Vagina (tissue), 2 donors: ENCODE measurements at places on chromosomes 2 and 18.

DNA sequence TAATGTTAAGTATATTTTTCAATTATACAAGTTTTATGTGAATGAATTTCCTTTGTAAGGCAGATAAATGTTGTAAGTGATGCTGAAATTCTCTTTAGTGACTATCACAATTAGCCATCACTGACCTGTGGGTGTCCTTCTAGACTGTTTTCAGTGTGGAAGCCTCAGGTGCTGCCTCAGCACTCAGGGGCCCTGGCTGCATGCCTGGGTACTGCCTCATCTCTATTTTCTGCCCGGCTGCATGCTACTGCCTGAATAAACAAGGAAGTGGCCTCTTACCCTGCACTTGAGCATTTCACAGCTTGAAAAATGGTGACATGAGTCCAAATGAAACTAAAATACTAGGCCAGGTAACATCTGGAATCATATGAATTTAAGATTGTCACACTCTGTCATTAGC, 787.6 kb upstream of the SALL3 start:
- H3K27me3 ChIP-seq: no peaks in the 10 kb centered on the region
- no peak overlapping the region for H3K27ac ChIP-seq
- H3K4me1 ChIP-seq: no peaks in the 10 kb centered on the region
- H3K36me3 ChIP-seq: no peaks in the 10 kb centered on the region
- no peak overlapping the region for H3K4me3 ChIP-seq
- DNase-seq: no peak

- H3K27ac ChIP-seq: no peak overlapping the region
- peaks cover 12% of the 10 kb centered on the region for H3K4me1 ChIP-seq
- H3K27me3 ChIP-seq: no peaks in the 10 kb centered on the region
- no peak for DNase-seq
Observed at GRCh38 chr2:127685410-127686080, 10.2 kb upstream of the LIMS2 start.

DNA sequence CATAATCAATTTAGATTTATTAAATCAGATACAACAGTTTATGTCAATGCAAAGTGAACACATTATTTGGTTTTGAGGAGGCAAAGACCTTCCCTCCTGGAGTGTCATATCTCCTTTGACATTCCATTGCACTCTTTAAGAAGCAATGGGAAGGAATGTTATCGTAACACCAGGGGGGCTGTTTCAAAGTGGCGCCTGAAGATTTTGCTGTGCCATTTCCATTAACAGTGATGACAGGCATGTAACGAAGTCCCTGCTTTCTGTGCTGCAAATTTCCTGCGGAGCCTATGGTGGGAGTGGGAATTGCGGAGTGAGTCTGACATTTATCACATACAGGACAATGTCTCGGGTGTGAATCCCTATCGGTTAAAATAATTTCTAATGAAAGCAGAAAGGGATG, 499.6 kb upstream of the RAB6C start:
- no peaks in the 10 kb centered on the region for H3K36me3 ChIP-seq
- no peak overlapping the region for H3K27ac ChIP-seq
- H3K4me3 ChIP-seq: no peak overlapping the region
- no peaks in the 10 kb centered on the region for H3K4me1 ChIP-seq

DNA sequence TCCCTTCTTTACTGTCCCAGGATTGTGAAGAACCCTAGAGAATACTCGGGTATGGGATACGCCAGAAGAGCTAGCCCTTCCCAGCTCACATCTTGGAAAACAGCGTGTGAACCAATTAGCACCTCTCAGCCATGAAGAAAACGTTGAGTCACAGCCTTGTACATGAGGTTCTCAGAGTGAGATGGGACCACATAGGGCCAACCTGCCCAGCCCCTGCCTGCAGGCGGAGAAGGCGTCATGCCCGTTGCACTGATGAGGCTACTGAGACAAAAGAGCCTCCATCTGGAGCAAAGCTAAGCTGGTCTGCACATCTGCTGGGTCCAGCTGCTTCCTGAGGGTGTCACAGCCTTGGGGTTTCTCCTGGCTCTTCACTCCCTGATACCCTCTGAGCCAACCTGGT, 92.2 kb downstream of the LBH start:
- H3K27me3 ChIP-seq: no peaks in the 10 kb centered on the region
- H3K4me1 ChIP-seq: no peaks in the 10 kb centered on the region
- H3K4me3 ChIP-seq: no peak overlapping the region
- H3K36me3 ChIP-seq: no peaks in the 10 kb centered on the region
- no peak for DNase-seq

- no peak for DNase-seq
- no peaks in the 10 kb centered on the region for H3K27me3 ChIP-seq
- no peak overlapping the region for H3K4me3 ChIP-seq
Observed at GRCh38 chr2:223075301-223076270, 23.6 kb downstream of the KCNE4 start.

GRCh38 chr2:11495844-11496681, 30.1 kb upstream of the E2F6 start:
- H3K4me3 ChIP-seq: peak overlapping the region; percentile 19
- peaks cover 39% of the 10 kb centered on the region for H3K4me1 ChIP-seq
- H3K36me3 ChIP-seq: no peaks in the 10 kb centered on the region
- no peaks in the 10 kb centered on the region for H3K27me3 ChIP-seq
- H3K27ac ChIP-seq: no peak overlapping the region
- DNase-seq: no peak

DNA sequence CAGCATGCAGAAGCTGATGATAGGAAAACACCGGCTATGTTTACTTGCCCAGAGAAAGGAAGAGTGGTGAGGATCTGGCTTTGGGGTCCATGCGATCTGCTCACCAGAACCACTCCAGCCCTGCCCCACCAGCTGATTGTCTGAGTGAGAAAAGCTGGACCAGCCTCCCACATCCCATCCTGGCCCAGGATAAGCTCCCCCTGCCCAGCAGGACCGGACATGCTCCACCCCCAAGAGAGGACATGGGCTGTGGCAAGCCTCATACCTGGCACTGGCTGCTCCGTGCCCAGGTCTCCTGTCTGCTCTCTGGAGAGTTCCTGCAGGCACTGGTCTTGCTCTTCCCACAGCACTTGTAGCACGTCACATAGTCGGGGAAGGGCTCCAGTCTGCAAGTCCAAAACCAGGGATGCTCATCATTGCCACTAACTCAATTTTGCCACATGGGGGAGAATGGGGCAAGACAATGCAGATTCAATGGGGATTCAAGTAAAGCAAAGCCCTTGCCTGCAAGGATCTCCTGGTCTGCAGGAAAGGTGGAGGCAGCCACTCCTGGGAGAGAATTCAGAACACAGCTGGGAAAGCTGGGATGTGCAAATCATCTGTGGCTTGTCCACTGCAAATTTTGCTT, 30.0 kb downstream of the SCTR start:
- H3K36me3 ChIP-seq: no peaks in the 10 kb centered on the region
- no peak overlapping the region for H3K4me3 ChIP-seq
- H3K27me3 ChIP-seq: no peaks in the 10 kb centered on the region
- no peak overlapping the region for H3K27ac ChIP-seq
- no peaks in the 10 kb centered on the region for H3K4me1 ChIP-seq

- no peaks in the 10 kb centered on the region for H3K4me1 ChIP-seq
- no peak overlapping the region for H3K27ac ChIP-seq
- H3K27me3 ChIP-seq: no peaks in the 10 kb centered on the region
- peak; percentile 70 for DNase-seq
- H3K4me3 ChIP-seq: no peak overlapping the region
Observed at GRCh38 chr2:3094999-3095958, 282.3 kb downstream of the EIPR1 start.
